ENCODE measurements at places on chromosomes 1 and 21.

- H3K27me3 ChIP-seq: no peaks in the 10 kb centered on the region
- no peaks in the 10 kb centered on the region for H3K36me3 ChIP-seq
- H3K4me3 ChIP-seq: no peak overlapping the region
- H3K27ac ChIP-seq: no peak overlapping the region
- no peak for DNase-seq
Measured at GRCh38 chr1:2933431-2934155, 87.7 kb upstream of the ACTRT2 start.

DNA sequence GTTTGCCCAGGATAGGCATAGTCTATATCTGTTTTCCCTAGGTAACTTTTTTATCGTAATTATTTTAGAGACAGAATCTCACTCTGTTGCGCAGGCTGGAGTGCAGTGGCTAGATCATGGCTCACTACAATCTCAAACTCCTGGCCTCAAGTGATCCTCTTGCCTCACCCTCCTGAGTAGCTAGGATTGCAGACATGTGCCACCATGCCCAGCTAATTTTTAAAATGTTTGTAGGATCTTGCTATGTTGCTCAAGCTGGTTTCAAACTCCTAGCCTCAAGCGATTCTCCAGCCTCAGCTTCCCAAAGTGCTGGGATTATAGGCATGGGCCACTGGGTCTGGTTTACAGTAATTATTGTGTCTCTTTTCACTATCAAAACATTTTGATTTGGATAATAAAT, 58.6 kb upstream of the SOX13 start:
- H3K36me3 ChIP-seq: no peaks in the 10 kb centered on the region
- H3K4me3 ChIP-seq: no peak overlapping the region
- DNase-seq: no peak
- H3K27ac ChIP-seq: no peak overlapping the region
- H3K27me3 ChIP-seq: peaks cover 21% of the 10 kb centered on the region

DNA sequence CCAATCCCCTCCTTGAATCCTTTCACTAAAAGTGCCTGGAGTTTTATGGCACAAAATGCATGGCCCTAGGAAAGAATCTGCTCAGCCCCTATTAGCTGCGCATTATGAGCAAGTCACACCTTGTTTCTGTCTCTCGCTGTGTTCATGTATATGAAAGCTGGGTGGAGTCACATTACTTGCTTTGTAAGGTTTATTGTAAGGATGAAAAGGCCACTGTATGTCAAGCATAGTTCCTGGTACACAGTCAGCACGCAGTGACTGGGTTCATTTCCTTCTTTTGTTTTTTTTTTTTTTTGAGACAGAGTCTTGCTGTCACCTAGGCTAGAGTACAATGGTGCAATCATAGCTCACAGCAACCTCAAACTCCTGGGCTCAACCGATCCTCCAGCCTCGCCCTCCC, 6.7 kb upstream of the SLC9A1 start:
- DNase-seq: peak; percentile 32
- no peaks in the 10 kb centered on the region for H3K27me3 ChIP-seq

- H3K27ac ChIP-seq: no peak overlapping the region
- no peaks in the 10 kb centered on the region for H3K36me3 ChIP-seq
- no peak overlapping the region for H3K4me3 ChIP-seq
- peaks cover 28% of the 10 kb centered on the region for H3K27me3 ChIP-seq
- no peak for DNase-seq
Measured at GRCh38 chr1:37234941-37235418, 200.7 kb upstream of the GRIK3 start.

DNA sequence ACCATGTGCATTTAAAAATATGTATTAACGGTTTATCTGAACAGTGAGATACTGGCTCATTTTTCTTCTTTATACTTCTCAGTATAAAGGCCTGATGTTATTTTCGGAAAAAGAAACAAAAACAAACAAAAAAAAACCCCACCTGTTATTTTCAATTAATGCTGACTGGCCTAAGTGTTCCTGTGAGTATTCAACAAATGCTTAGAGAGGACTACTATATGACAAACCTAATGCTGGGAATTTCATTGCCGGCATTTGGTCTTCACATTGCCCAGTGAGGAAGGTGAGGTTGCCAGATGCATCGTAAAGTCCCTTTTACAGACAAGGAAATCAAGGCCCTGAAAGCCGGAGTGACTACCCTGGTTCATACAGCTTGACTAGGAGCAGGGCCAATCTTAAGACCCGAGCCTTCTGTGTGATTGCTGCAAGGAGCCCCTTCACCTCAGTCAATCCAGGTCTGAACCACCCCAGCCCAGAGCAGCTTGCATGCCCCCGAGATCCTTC, 599 bp downstream of the MRPL24 start:
- peak overlapping the region; percentile 97 for H3K27ac ChIP-seq
- peak overlapping the region; percentile 97 for H3K4me3 ChIP-seq
- peaks cover 54% of the 10 kb centered on the region for H3K4me1 ChIP-seq

DNA sequence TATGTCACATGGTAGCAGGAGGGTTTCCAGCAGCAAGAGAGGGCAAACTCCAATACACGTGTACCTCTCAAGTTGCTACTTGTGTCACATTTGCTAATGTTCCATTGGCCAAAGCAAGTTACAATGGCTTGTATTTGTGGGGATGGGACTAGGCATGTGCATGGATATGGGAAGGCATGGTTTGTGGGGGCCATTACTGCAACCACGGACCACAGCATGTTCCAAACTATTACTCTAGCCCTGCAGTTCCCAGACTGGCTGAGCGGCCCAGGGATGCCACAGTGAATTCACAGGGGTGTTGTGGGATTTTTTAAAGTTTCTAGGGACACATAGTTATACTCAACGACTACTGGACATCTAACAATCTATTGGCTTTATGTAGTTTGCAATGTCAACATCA, 133.1 kb downstream of the GIPC2 start:
- no peak overlapping the region for H3K27ac ChIP-seq
- H3K4me1 ChIP-seq: no peaks in the 10 kb centered on the region
- no peak overlapping the region for H3K4me3 ChIP-seq
- H3K36me3 ChIP-seq: no peaks in the 10 kb centered on the region

- no peak overlapping the region for H3K27ac ChIP-seq
- no peaks in the 10 kb centered on the region for H3K36me3 ChIP-seq
- DNase-seq: no peak
- no peak overlapping the region for H3K4me3 ChIP-seq
- peaks cover 37% of the 10 kb centered on the region for H3K27me3 ChIP-seq
Measured at GRCh38 chr1:28144203-28145135, 32.0 kb downstream of the PTAFR start.

DNA sequence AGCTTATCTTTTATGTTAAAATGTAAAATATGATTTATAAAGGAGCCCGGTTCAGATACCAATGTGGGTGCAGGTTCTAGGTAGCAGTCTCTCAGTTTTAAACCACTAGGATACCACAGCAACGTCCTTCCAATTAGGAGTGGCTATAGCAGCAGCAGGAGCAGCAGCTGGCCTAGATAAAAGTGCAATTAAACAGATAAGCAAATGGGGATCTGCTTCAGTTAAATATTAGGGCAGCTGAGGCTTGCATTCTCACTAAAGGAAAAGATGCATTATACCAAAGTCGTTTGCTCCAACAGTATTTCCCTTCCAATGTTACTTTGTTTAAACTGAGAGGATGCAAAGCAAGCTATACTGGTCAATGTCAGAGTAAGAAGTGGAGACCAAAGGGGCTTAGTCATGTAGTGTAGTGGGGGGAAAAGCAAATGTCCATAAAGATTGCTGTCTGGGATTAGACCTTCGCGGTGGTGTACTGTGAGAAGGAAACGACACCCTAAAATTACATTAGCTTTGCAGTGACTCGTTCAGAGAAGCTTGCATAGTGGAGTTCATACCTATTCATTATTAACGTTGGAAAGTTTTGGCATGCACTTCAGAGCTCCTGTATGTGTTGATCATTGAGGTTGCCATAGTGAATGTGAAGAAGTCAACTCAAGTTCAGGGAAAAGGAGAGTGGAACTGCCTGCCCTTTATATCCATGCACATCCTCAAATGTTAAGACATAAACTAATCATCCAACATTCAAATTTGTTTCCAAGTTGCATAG, 272.2 kb downstream of the VAV3 start:
- no peaks in the 10 kb centered on the region for H3K4me1 ChIP-seq
- no peak overlapping the region for H3K4me3 ChIP-seq

DNA sequence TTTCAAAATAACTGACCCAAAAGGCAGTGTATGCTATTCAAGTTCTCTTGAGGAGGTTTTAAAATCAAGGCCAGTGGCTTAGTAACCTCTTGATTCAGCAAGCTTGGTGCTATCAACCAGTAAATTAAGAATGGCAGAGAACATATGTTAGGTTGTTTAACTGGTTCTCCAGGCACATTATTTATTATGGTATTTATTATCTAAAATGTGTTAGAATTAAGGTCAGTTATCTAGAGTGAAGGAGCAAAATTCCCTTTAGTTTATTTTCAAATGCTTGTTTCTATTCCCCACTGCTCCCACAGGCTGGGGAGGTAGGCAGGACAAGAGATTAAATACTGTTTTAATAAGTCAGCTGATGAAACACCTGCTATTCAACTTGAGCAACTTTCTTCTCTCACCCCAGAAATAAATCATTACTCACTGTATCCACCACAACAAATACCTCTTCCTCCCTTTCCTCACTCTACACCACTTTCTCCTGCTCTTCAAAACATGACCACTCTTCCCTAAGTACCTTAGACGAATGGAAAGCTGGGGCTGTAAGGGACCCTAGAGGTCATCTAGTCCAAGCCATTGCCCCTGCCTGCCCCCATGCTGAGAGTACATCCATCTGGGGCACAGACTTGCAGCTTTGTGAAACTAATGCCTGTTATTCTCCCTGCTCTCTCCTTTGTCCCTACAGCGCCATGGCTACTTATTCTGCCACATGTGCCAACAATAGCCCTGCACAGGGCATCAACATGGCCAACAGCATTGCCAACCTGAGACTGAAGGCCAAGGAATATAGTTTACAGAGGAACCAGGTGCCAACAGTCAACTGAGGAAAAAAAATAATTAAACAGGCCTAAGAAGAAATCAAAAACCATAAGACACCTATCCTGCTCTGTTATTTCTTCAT, 71.7 kb downstream of the PRRX1 start:
- H3K4me1 ChIP-seq: no peaks in the 10 kb centered on the region
- DNase-seq: no peak
- H3K36me3 ChIP-seq: no peaks in the 10 kb centered on the region
- no peak overlapping the region for H3K4me3 ChIP-seq
- no peak overlapping the region for H3K27ac ChIP-seq
- H3K27me3 ChIP-seq: peaks cover 4% of the 10 kb centered on the region

DNA sequence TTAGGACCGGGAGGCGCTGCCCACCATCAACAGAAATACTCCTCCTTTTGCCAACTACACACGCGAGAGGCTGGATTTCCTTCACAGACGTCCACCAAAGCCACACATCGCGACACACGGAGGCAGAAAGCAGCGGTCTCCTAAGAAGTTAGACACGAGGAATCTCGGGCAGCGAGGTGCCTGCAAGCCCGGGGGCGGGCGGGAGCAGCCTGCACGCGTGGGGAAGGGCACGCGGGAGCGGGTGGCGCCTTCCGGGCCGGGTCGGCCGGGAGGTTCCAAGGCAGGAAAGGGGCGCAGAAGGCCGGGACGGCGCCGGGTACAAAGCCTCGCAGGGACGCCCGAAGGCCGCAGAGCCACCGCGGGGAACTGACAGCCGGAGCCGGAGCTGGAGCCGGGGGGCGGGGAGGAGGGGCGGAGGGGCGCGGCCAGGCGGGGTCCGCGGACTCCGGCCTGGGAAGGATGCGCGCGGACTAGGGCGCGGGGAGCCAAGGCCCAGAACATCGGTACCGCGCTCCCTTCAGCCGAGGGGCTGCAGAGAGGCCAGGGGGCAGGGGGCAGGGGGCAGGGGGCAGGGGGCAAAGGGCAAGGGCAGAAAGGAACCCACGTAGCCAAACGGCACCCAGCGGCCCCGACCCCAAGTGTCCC, 722 bp downstream of the NPHP4 start:
- H3K4me1 ChIP-seq: peaks cover 41% of the 10 kb centered on the region
- peaks cover 20% of the 10 kb centered on the region for H3K36me3 ChIP-seq
- H3K27me3 ChIP-seq: no peaks in the 10 kb centered on the region
- peak overlapping the region; percentile 86 for H3K27ac ChIP-seq
- peak; percentile 69 for DNase-seq

GRCh38 chr1:159296706-159297375, 5.3 kb upstream of the FCER1A start:
- no peaks in the 10 kb centered on the region for H3K36me3 ChIP-seq
- DNase-seq: no peak
- H3K4me3 ChIP-seq: no peak overlapping the region
- no peaks in the 10 kb centered on the region for H3K27me3 ChIP-seq
- H3K4me1 ChIP-seq: no peaks in the 10 kb centered on the region

- H3K4me1 ChIP-seq: peaks cover 63% of the 10 kb centered on the region
- peak within 1 kb of the TSS; percentile 99 for H3K27ac ChIP-seq
- peak; percentile 69 for DNase-seq
- H3K36me3 ChIP-seq: peaks cover 50% of the 10 kb centered on the region
- peaks cover 4% of the 10 kb centered on the region for H3K27me3 ChIP-seq
Measured at GRCh38 chr1:9651565-9652378, at the start of gene PIK3CD. Gene PIK3CD (plus strand): TSS chr1:9651731. CDS start chr1:9710456, 58,725 bp downstream.

GRCh38 chr1:110195196-110195595, 14.9 kb upstream of the KCNC4 start:
- no peak overlapping the region for H3K27ac ChIP-seq
- H3K36me3 ChIP-seq: no peaks in the 10 kb centered on the region
- DNase-seq: no peak
- no peak overlapping the region for H3K4me3 ChIP-seq
- no peaks in the 10 kb centered on the region for H3K4me1 ChIP-seq

- peaks cover 66% of the 10 kb centered on the region for H3K27me3 ChIP-seq
- no peak overlapping the region for H3K27ac ChIP-seq
- DNase-seq: no peak
- no peak overlapping the region for H3K4me3 ChIP-seq
- no peaks in the 10 kb centered on the region for H3K36me3 ChIP-seq
Measured at GRCh38 chr1:31799895-31800673, 15.7 kb downstream of the SPOCD1 start.

DNA sequence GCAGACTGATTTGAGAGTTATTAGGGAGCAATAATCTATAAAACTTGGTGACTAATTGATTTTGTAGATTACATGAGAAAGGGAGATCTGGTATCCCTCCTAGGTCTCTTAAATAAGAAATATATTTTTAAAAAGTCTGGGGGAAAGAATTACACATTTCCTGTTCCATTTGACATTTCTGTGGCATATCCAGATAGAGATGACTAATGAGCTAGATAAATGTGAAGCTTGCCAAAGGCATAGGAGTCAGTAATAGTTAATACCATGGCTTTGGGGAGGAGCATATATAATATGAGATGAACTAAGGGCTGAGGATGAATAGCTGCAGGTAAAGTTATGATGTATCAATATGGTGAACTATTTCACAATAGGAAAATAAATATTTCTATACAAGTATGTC, 663.7 kb downstream of the PTPRC start:
- DNase-seq: no peak
- H3K4me1 ChIP-seq: no peaks in the 10 kb centered on the region
- no peak overlapping the region for H3K27ac ChIP-seq
- no peak overlapping the region for H3K4me3 ChIP-seq

GRCh38 chr1:39922251-39922688, 20.6 kb upstream of the MYCL start:
- H3K36me3 ChIP-seq: no peaks in the 10 kb centered on the region
- peaks cover 35% of the 10 kb centered on the region for H3K27me3 ChIP-seq
- no peak overlapping the region for H3K4me3 ChIP-seq
- H3K4me1 ChIP-seq: no peaks in the 10 kb centered on the region
- DNase-seq: no peak
- no peak overlapping the region for H3K27ac ChIP-seq
